ENCODE measurements at places on chromosomes 7 and 10.
A peak's percentile ranks its signal among the peaks of the same experiment; 100 is the strongest.

GRCh38 chr7:134646425-134647305 lies at the start of gene BPGM:
TSS of gene BPGM (plus strand) at chr7:134646853. CDS start at chr7:134661508, 14,655 bp downstream.
- DNase-seq: peak; percentile 96

GRCh38 chr10:118793545-118793944 lies 38.8 kb upstream of the CACUL1 start:
- DNase-seq: no peak

DNA sequence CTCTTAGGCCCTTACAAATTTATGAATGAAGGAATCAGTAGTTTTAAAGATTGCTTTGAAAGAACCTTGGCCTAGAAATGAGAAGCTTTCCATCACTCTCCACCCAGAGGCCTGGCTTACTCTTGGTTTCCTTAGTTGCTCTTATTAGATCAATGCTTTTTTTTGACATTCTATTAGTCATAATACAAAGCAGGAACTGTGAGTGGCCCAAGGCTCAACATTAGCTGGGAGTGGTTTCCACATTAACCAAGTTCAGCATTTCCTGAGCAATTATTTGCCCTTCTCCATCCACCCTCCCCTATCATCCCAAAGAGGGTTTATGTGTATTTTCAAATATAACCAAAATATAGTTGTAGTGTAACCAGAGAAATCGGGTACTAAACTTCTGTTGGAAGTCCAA lies 103.4 kb upstream of the FAM204A start:
- no peak for DNase-seq

- DNase-seq: no peak
Measured at GRCh38 chr7:55304018-55304762, 60.9 kb upstream of the LANCL2 start.

- DNase-seq: no peak
Measured at GRCh38 chr10:114143160-114143559, 30.8 kb downstream of the CCDC186 start.

GRCh38 chr10:17196573-17196972 lies 4.9 kb downstream of the TRDMT1 start:
- DNase-seq: no peak

DNA sequence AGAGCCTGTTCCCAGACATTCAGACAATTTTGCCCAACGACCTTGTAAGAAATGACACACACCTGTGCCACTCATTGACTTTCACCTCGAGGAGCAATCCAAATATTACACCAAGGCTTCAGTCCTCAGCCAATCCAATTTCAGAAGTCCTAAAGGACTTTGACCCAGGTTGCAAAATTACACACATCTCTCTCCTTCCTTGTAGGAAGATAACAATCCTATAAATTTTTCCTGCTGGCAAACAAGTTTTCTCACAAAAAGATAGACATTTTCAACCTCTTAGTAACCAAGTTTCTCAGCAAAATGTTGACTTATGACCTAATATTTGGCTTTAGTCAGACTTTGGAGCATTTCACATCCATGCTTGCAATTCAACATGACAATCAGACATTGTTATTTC lies 745.0 kb downstream of the GRID1 start:
- no peak for DNase-seq

DNA sequence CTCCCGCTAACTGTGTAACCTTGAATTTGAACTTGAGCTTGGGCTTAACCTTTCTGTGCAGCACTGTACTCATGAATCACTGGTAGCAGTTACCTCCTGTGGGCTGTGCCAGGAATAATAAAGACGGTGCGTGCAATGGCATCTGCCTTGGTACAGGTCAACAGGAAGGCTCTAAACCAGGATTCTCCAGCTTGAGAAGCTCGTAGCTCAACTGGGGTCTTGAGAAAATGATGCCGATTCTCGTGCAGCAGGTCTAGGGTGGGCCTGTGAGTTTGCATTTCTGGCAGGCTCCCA lies 112.5 kb upstream of the ANLN start:
- no peak for DNase-seq

DNA sequence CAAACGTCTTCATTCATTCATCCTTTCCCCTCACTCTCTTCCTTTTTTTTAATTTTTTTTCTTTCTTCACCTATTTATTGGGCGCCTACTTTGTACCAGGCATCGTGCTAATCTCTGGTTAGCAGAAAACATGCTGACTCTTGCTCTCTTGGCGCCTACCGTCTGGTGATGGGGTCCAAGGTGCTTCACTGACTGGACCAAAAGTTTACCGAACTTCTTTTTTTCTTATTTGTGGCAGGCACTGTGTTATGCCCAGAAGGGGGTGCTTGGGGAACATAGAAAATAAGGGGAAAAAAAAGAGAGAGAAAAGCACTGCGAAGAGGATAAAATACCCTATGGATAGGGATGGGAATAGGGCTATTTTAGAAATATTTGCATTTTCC lies 505 bp upstream of the FAM204A start:
- DNase-seq: no peak

DNA sequence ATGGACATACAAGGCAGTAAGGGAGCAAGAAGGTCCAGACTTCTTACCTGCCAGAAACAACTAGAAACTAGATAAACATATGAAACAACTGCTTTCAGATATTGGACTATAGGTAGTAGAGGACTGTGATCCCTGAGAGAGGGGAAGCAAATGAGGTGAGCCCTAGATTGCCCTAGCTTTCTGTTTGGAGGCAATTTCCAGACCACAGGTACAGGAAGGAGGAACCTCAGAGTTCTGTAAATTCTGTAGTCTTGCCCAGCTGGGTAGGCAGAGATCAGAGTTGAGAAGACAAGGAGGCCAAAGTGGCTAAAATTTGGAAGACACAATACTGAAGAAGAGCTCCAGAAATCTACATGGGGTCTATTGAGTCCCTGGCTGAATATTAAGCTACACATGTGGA lies 21.0 kb downstream of the CDK6 start:
- no peak for DNase-seq

GRCh38 chr7:121908042-121908441 lies 35.1 kb downstream of the PTPRZ1 start:
- DNase-seq: no peak

DNA sequence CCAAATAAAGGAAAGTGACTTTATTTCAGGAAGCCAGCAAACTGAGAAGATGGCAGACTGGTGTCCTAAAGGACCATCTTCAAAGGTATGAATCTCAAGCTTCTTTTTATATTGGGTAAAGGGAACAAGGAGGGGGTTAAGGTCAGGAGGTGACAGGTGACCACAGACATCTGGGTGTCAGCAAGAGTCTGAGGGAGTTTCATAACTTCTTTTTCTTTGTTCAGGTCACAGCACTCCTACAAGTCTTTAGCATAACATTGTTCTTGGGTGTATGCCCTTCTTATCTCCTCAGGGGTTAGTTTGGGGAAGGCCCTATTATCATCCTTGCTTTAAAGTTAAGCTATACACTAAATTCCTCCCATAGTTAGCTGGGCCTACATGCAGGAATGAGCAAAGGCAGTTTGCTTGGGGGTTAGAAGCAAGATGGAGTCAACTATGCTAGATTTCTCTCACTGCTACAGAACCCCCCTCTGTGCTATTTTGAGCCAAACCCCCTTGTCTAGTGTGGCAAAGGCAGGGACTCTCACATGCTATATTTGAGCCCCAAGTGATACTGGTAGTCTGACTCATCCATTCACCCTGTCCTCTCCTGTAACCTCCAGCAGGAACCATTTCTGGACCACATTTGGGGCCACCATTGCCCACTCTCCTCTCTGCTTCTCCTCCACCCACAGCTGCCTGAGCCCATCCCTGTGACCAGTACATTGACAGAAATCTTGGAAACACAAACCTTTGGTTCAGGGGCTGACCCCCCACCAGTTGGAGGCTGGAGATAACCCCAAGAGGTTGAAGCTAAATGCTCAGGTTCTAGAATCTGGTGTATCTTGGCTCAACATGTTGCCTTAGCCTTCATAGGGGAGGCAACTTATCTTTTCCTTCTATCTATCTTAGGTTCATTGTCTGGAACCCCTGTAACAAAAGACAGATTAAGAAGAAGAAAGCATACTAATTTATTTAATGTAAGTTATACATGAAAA lies 55.5 kb upstream of the LRGUK start:
- no peak for DNase-seq

DNA sequence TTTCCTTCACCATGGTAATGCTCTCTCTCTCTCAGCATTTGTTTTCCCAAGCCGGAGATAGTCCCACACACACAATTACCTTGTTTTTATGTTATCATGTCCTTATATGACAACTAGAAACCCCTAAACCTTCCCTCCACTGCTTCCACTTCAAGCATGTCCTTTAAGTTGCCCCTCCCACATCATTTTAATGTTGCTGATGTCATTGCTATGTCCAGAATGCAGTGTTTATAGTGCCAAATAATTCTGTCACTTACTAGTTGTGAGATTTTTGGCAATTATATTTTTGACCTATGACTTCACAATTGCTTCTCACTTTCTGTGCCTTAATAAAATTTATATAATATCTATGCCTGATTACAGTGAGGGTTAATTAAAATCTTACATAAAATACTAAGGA lies 645.9 kb downstream of the XPNPEP1 start:
- DNase-seq: no peak

- no peak for DNase-seq
Measured at GRCh38 chr7:95059842-95060313, 152.5 kb downstream of the PPP1R9A start.

DNA sequence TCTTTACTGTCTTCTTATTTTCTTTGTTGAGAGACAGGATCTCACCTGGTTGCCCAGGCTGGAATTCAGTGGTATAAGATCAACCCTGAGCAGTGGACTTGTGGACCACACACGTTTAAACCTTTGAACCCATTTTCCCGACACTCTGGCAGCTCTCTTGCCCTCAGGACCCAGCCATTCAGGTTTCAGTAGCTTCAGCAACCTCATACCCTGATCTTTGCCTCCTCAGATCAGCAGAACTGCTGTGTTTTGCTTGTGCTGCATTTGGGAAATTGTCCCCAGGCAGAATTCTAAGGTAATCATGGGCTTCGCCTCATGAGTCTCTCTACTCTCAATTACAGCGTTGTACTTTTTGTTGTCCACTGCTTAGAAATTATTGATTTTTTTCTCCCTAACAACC lies 317.6 kb upstream of the KIAA1217 start:
- DNase-seq: no peak

DNA sequence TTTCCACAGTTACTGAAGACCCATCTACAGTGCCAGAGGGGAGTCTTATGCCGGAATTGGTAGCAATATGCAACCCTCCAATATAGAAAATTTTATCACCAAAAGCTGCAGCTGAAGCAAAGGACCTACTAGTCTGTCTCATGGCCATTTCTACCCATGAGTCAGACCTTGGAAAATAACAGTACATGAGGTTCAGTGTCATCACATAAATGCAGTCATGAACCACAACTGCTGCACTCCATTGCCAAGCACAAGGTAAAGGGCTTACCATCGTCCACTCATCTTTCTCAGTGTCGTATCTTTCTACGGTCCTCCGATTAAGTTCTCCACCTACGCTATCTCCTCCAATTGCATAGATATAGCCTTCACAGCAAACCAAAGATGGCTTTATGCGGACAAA lies 21.8 kb downstream of the KBTBD2 start:
- DNase-seq: no peak

- peak; percentile 29 for DNase-seq
Measured at GRCh38 chr10:84224411-84225028, 824 bp downstream of the LRIT2 start.

DNA sequence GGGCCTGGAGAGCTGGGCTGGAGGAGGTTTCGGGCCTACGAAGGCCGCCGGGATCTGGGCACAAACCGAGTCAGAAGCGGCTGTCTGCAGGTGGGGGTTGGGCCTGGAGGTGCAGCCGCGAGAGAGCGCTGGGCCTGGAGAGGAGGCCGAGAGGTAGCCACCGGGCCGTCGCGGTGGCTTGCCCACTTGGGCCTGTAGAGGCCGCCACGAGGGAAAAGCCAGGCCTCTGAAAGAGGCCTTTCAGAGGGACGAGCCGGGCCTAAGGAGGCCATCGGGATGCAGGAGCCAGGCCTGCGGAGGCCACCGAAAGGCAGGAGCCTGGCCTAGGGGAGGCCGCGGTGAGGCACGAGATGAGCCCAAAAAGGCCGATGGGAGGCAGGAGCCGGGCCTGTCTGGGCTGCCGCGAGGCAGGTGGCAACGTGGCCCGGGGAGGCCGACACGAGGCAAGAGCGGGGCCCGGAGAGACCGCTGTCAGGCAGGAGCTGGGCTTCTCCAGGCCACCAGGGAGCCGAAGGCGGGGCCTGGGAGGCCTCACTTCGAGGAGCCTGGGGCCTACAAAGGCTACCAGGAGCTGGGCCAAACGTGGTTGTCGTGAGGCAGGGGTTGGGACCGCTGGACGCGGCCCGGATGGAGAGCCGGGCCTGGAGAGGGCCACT lies 25.6 kb downstream of the MDH2 start:
- no peak for DNase-seq

DNA sequence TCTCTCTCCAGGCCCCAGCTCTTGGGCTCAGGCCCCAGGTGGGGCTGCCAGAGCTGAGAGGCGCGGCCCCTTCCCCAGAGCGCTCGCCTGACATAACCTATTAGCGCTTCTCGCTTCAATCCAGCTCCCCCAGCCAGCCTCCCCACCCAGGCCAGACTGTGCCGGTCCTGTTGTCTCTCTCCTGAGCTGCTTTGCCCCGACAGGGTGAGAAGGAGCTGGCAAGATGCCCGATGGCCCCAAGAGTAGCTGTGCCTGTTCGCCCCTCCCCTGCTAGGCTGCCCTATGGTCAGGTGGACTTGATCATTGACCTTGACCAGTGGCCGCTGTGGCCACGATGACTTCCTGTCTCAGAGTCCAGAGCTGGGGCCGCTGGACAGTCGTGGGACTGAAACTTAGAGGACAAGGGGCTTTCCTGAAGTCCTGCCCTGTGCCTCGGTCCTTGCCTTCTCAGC lies 9.1 kb downstream of the TMEM270 start:
- no peak for DNase-seq

DNA sequence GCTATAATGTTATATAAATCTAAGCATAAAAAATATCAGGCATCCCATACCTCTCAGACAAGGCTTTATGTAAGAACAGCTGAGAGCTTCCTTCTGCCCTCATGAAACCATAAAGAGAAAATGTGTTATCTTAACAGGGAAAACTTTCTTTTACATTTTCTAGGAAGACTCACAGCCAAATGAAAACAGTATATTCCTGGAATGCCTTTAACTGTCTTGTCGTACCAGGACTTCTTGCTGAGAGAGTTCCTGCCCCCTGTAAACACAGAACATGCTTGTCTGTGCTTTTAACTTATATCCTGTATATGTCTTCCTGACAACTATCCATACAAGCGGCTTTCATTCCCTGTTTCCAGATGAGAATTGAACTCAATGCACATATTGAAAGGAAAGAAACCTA lies 64.8 kb upstream of the AHR start:
- DNase-seq: no peak

DNA sequence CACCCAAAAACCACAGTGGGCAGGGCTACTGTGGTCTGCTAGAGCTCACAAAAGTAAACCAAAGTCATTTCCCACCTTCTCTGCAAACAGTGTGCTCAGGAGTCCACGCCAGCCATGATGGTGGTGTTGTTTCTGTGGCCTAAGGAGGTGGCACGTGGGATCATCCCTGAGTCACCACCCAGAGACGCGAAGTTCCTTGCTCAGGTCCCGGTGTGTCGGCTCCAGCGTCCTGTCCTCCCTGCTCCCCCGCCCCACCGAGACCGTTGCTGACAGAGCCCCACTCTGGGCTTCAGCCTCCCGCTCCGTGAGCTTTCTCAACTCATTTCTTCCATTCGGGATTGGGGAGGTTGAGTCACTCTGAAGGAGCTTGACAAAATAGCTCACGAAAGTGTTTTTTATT lies 118.7 kb downstream of the NPTX2 start:
- DNase-seq: no peak

All from neural crest cell (in vitro differentiated cells).